ENCODE measurements at places on chromosomes 7 and 10.

- ATAC-seq, result no peak
Observed at GRCh38 chr7:27220440-27220955, 20.6 kb upstream of the HOXA13 start.

- ATAC-seq, result peak; percentile 11
Observed at GRCh38 chr7:522071-522950, 2.7 kb upstream of the PDGFA start.

DNA sequence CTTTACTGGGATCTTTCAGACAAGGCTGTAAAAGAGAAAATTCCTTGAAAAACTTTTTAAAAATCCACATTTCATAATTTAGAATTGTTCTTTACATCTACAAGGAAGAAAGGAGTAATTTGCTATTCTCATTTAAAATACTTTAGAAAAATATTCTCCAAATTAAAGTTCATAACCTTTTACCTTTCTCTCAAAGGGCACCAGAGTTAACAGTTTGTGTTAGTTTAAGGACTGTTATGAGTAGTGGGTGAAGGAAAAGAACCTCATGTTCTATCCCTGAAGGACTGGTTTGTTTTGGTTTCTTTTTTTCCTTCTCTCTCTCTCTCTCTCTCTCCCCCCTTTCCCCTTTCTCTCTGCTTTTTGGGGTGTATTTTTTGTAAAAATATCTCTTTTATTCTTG lies 4.1 kb downstream of the AGMO start:
- ATAC-seq, result no peak

DNA sequence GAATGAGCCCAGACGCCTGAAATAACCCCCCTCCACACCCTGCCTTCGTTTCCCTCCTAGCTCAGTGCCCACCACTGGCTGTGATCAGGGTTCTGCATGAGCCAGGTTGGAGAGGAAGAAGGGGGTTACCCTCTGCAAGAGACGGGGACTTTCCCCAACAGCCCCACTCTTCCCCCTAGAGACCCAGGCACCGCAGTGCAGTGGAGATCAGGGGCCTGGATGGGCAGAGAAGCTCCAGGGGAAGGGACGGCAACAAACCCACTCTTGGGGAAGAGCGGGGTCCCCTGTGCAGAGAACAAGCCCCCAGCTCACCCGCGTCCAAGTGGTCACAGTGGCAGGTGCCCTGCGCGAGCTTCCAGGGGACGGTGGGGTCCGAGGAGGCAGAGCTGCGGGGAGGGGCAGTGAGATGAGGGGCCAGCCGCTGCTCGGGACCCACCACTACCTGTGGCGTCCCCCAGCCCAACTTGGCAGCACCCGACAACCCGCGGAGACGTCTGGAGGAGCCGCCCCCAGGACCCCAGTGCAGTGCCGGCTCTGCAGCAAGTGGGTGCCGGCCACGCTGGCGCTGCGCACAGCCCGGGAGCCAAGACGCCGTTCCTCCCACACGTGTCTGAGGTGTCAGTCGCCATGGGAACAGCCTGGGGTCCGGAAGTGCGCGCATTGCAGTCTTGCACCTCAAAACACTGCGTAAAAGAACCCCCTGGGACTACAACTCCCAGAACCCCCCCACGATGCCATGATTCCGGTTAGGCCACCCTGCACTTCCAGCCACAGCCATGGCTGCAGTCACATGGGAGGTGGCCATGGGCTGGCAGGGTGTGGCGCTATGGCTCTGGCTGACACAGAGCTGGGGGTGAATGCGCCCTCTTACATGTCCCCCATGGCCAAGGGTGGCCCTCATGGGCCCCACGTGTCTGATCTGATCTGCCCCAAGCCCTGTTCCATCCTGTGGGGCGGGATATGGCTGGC lies 45.8 kb upstream of the WIPI2 start:
- peak; percentile 57 for ATAC-seq

DNA sequence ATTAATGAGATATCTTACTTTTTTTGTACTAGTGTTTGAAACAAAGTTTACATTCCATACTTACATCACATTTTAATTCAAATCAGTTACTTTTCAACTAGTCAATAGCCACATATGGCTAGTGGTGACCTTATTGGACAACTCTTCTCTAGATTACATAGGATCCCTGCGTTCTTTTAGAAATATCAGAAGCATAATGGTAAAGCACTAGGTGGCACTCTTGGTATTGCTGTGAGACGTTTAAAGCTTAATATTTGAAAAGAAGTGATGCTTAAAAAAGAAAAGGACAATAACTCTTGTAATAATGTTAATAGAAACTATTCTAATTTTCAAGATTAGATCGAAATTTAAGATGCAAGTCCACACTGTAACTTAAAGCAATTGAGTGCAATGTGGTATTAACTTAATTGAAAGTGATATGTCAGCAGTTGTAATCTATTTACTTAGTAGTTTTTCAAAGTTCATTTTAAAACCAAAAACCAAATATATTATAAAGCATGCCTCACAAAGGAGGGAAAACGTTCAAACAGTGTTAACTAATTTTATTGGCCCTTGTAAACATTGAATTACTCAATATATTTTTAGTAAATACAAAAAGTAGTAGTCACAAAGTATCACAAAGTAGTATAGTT lies 339.1 kb downstream of the ATRNL1 start:
- no peak for ATAC-seq
